ENCODE measurements at places on chromosomes 13 and 19.

- DNase-seq: no peak
Observed at GRCh38 chr19:50710094-50710493, 9.5 kb downstream of the SHANK1 start.

DNA sequence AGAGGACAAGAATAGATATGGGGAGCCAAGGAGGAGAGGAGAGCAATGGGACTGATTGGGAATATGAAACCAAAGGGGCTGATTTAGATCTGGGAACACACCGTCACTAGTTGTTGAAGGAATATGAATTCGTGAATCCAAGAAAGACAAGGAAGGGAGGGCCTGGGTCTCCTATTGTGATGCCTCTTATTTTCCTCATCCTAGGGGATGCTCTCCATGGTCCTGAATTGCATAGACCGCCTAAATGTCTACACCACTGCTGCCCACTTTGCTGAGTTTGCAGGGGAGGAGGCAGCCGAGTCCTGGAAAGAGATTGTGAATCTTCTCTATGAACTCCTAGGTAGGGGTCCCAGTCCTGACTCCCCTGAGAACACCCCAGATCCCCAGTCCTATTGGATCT, 21.5 kb downstream of the RYR1 start:
- no peak for DNase-seq

GRCh38 chr13:73366241-73366640, 307.4 kb downstream of the KLF5 start:
- DNase-seq: no peak

DNA sequence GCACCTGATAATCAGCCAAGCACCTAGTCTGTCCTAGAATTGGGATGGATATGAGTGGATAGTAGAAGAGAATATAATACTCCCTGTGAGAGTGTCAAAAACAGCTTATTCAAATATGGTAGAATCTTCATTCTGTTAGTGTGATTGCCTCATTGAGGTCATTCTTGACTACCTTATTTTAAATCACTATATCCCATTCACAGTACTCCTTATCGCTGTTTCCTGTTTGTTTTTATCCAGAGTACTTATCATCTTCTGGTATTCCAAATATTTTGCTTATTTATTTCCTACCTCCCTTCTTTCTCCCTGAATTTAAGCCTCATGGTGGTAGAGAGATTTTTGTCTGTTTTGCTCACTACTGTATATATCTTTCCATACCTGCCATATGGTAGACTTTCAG, 9.9 kb downstream of the NDFIP2 start:
- DNase-seq: no peak

- peak; percentile 92 for DNase-seq
Observed at GRCh38 chr13:49444524-49445395, 686 bp downstream of the SETDB2 start.

Measured in CD14-positive monocyte (primary cell).